Stomach (tissue), 19 donors: ENCODE measurements at places on chromosomes 5 and 9. TPM values are rescaled to one million over a fixed set of nuclear protein-coding genes. Genes with fewer than 3 reads are reported as not detected.

DNA sequence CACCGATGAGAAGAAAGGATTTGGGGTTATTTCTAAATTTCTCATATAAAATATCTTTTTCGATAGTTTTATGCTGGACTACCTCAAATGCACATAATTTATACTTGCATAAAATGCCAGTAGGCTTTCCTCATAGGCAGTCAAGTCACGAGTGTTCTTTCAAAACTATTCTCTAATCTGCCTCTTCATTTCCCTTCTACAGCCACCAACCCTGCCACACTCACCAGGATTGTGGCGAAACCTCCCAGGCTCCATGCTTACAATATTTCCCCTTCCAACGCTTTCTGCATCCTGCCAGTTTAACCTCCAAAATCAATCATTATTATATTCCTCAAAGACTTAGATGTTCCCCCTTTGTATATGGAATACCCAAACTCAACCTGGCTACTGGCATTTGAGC is 65.4 kb downstream of the FRMD3 start:
- H3K4me1 ChIP-seq = peaks cover 11% of the 10 kb centered on the region
- no peak for DNase-seq
- no peaks in the 10 kb centered on the region for H3K36me3 ChIP-seq
- H3K4me3 ChIP-seq = no peak overlapping the region

DNA sequence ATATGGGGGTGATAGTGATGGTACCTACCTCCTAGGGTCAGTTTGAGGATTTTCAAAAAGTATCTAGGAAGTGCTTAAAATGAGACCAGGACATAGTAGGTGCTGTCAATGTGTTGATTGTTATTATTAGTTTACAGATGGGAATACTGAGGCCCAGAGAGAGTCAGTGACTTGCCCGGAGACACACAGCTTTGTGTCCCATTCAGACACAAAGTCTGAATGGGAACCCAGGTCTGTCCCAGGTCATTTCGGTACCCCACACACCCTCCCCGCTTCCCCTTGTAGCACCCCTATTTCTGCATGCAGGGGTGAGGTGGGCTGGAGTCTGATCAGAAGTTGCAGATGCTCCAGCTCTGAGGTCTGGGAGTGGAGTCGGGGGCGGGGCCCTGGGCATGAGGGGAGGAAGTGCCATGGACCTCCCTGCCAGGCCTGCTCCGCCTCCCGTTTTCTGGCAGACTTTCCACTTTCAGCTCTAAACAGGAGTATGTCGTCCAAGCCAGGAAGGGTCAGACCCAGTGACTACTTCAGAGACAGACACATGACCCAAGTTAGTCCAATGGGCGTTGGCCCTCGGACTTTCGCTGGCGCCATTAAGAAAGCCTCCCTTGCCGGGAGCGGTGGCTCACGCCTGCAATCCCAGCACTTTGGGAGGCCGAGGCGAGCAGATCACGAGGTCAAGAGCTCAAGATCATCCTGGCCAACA is 3.2 kb upstream of the DBN1 start:
- DNase-seq = no peak
- H3K4me3 ChIP-seq = no peak overlapping the region
- H3K27me3 ChIP-seq = peaks cover 22% of the 10 kb centered on the region

DNA sequence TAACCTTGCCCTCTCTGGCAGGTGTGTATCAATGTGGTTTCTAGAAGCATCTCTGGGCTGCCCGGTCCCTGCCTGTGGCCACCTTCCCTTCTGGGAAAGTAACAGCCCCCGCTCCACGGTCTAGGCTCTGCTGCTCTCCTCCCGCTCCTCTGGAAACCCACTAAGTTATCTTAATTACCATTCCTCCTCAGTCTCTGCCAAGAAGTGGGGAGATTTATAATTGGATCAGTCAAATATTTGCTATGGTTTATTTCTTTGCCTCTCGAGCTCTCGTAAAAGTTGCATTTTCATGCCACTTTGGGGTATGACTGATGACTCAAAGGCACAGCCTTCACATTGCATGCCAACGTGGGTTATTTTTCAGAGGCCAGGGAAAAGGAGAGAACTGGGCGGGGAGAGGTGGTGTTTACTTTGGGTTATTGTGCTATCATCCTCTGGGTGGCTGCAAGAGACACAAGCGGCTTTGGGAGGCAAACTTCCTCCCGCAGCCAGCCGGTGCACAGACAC is 205.3 kb upstream of the WWC1 start:
- H3K4me3 ChIP-seq = no peak overlapping the region
- H3K4me1 ChIP-seq = peaks cover 11% of the 10 kb centered on the region
- no peak overlapping the region for H3K27ac ChIP-seq
- no peaks in the 10 kb centered on the region for H3K27me3 ChIP-seq
- no peaks in the 10 kb centered on the region for H3K36me3 ChIP-seq

LIX1 gene
- total RNA-seq = not detected

GRCh38 chr5:94761786-94762185 is 143.3 kb downstream of the SLF1 start:
- H3K4me3 ChIP-seq = no peak overlapping the region
- no peak overlapping the region for H3K27ac ChIP-seq

- no peak overlapping the region for H3K4me3 ChIP-seq
- no peak overlapping the region for H3K27ac ChIP-seq
- no peak for DNase-seq
- no peaks in the 10 kb centered on the region for H3K27me3 ChIP-seq
Measured at GRCh38 chr5:173020643-173021042, 35.5 kb upstream of the CREBRF start.

ARID3C gene
- total RNA-seq = not detected

GRCh38 chr9:135216236-135216635 is 128.8 kb downstream of the OLFM1 start:
- peaks cover 11% of the 10 kb centered on the region for H3K27me3 ChIP-seq
- DNase-seq = no peak
- H3K36me3 ChIP-seq = no peaks in the 10 kb centered on the region
- H3K27ac ChIP-seq = no peak overlapping the region
- H3K4me1 ChIP-seq = peaks cover 20% of the 10 kb centered on the region

DNA sequence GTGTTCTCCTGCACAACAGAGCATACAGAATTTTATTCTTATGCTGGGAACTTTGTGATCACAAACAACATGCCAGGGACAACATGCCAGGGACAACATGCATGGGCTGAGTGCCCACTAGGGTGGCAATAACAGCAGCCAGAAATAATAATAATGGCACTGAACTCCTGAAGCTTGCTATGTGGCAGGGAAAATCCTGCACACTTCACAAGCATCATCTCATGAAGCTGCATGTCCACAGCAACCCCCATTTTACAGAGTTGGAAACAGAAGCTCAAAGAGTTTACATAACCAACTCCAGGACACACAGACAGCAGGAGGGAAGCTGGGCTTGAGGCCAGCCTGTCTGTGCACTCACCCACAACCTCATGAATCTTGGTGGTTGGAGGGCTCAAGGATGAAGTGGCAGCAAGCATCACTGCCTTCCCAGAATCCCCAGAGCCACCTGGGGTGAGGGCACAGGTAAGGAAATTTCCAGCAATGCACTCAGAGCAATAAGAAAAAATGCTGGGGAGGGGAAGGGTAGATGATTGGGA is 111.4 kb downstream of the GABBR2 start:
- DNase-seq = no peak
- no peak overlapping the region for H3K4me3 ChIP-seq
- no peaks in the 10 kb centered on the region for H3K27me3 ChIP-seq
- no peaks in the 10 kb centered on the region for H3K36me3 ChIP-seq
- H3K4me1 ChIP-seq = no peaks in the 10 kb centered on the region

GRCh38 chr5:138666226-138666742 is 86.9 kb upstream of the CTNNA1 start:
- no peak overlapping the region for H3K27ac ChIP-seq
- no peaks in the 10 kb centered on the region for H3K4me1 ChIP-seq
- no peaks in the 10 kb centered on the region for H3K36me3 ChIP-seq
- H3K4me3 ChIP-seq = no peak overlapping the region

ATP10B gene
- total RNA-seq = 71.8 TPM

DNA sequence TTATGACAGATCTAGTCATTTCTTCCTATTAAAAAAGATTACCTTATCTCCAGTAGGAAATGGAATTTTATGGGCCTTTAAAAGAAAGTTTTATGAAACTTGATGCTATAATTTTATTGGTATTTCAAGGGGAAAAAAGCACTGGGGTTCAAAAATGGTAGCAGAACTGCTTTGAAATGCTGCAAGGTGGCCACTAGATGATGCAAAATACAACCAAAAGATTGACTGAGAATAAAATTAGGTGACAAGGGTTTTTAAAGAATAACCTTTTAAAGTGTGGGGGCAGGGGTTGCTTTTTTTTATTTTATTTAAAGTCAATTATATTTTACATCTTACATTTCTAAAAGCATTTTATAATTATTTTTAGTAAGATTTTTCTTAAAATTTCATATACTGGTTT is 61.7 kb downstream of the KLF9 start:
- no peaks in the 10 kb centered on the region for H3K4me1 ChIP-seq
- no peak overlapping the region for H3K4me3 ChIP-seq
- H3K27me3 ChIP-seq = no peaks in the 10 kb centered on the region
- H3K27ac ChIP-seq = no peak overlapping the region

PDLIM4 gene
- total RNA-seq = 13.9 TPM

GRCh38 chr5:131475541-131475941 is 159.5 kb downstream of the RAPGEF6 start:
- no peaks in the 10 kb centered on the region for H3K4me1 ChIP-seq
- no peak overlapping the region for H3K27ac ChIP-seq
- H3K27me3 ChIP-seq = no peaks in the 10 kb centered on the region

DNA sequence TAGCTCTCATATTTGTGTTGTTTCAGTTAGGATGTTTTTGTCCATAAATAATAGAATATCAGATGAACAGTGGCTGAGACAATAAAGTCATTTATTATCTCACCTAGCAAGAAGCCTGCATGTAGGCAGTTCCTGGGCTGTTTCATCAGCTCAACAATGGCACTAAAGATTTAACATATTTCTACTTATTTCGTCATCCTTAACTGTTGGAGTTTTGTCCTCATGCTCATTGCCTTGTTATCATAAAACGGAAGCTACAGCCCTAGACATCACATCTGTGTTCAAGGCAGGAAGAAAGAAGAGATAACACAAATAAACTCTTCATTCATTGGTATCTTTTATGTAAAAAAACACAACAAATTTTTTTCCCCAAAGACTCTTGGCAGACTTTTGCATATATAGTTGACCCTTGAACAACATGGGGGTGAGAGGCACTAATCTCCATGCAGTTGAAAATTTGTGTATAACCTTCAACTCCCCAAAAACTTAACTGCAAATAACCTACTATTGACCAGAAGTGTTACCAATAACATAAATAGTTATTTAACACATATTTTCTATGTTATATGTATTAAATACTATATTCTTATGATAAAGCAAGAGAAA is 277.2 kb upstream of the ADRA1B start:
- H3K4me3 ChIP-seq = no peak overlapping the region
- no peaks in the 10 kb centered on the region for H3K4me1 ChIP-seq
- no peaks in the 10 kb centered on the region for H3K27me3 ChIP-seq
- no peak overlapping the region for H3K27ac ChIP-seq
- no peaks in the 10 kb centered on the region for H3K36me3 ChIP-seq

- no peak overlapping the region for H3K4me3 ChIP-seq
- H3K27me3 ChIP-seq = peaks cover 4% of the 10 kb centered on the region
- DNase-seq = no peak
- no peaks in the 10 kb centered on the region for H3K4me1 ChIP-seq
- no peak overlapping the region for H3K27ac ChIP-seq
Measured at GRCh38 chr5:178398901-178399700, 166.5 kb upstream of the PHYKPL start.

PCDHA10 gene
- total RNA-seq = under 0.01 TPM

- H3K4me3 ChIP-seq = no peak overlapping the region
- H3K27ac ChIP-seq = no peak overlapping the region
- H3K27me3 ChIP-seq = no peaks in the 10 kb centered on the region
- no peaks in the 10 kb centered on the region for H3K4me1 ChIP-seq
- no peaks in the 10 kb centered on the region for H3K36me3 ChIP-seq
- DNase-seq = no peak
Measured at GRCh38 chr5:93438124-93438523, 142.9 kb downstream of the NR2F1-AS1 start.
